Hepatocyte (in vitro differentiated cells): ENCODE measurements at places on chromosomes 16 and 17.

DNA sequence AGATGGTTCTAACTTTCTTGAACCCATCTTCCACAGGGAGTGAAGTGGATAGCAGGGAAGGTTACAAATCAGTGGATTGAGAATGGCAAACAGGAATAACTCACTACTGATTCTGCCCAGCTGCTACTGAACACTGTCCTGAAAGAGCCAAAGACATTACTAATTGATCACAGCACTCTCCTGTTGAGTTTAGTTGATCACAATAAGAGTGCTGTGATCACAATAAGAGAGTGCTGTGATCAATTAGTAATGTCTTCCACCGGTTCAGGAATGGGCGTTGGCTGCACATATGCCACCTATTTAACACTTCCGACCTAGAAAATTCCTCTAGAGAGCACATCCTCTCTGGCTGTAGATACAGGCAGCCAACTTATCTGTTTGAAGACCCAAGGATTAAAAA, 11.4 kb downstream of the CFAP97D1 start:
- no peak for DNase-seq

GRCh38 chr17:76417499-76418143, 33.2 kb downstream of the SPHK1 start:
- DNase-seq, result no peak

GRCh38 chr17:2336852-2337543, at the start of gene SGSM2:
Gene SGSM2 (plus strand): TSS chr17:2337501. CDS start chr17:2337689, 188 bp downstream.
- DNase-seq, result peak; percentile 77

GRCh38 chr16:64358291-64358690, 763.6 kb downstream of the CDH11 start:
- no peak for DNase-seq

DNA sequence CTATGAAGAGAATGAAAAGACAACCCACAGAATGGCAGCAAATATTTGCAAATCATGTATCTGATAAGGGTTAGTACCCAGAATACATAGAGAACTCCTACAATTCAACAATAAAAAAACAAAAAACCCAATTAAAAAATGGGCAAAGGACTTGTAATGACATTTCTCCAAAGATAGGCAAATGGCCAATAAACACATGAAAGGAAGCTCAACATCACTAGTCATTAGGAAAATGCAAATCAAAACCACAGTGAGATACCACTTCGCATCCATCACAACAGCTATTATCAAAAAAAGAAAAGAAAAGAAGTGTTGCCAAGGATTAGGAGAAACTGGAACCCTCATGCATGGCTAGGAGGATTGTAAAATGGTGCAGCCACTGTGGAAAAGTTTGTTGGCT, 45.1 kb upstream of the ARL6IP1 start:
- no peak for DNase-seq

DNA sequence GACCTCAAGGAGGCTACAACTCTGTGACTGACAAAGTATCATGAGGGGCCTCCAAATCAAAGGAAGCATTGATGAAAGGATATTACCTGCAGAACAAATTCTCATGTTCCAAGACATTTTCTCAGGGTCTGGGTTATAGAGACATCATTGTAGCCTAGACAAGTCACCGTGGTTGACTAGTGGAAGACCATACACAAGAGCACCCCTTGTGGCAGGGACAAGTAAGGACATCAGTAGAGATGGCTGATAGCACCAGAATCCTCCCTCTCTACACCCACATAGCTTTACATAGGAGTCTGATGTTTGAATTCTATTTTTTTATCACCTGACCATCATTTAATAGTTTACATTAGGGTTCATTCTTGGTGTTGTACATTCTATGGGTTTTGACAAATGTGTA, 32.5 kb upstream of the CDH8 start:
- DNase-seq, result no peak

GRCh38 chr16:71179569-71179968, 51.0 kb downstream of the HYDIN start:
- no peak for DNase-seq

DNA sequence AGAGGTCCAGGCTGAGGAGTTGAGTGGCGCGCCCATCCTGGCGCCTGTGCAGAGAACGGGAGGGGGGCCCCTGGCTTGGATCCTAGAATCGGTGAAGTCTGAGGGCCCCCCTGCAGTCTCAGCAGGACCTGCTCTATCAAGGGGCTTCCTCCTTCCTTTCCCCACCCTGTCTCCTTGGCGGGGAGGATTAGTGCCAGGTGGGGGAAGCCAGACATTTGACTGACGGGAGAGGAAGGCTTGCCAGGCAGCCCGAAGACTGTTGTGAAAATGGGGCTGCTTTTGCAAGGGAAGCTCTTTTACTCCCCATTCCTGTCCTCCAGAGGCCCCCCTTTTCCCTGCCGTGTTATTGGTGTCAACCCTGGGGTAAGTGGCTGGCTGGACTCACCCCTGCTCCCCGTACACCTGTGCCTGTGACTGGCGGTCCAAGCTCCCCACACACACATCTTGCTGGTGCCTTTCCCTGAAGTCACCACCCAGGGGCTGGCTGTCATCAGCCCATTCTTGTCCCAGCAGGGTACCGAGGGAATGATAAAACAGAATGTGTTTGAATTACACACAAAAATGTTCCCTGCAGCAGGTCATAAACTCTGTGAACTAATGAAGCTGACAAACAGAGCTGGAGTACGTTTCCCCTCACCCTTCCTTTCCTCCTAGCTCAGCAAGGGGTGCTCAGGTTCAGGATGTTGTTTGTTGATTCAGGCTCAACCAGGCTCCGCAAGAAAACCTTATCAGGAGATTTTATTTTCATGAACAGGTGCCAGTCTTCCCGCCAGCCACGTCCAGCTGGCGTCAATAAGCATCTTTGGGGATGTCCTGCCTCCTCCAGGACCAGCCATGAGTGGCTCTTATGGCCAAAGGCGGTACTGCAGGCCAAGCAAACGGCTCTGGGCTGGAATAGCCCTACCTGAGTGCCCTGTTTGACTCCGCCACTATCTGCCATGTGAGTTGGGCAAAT, 4.4 kb upstream of the ARMC7 start:
- DNase-seq, result peak; percentile 74

GRCh38 chr17:70655176-70655958, 486.0 kb downstream of the KCNJ2 start:
- no peak for DNase-seq

GRCh38 chr16:87495578-87496446, 3.0 kb upstream of the ZCCHC14 start:
- DNase-seq, result no peak

GRCh38 chr17:2056206-2057174, 1.6 kb downstream of the HIC1 start:
- peak; percentile 63 for DNase-seq
